ENCODE measurements at places on chromosomes 3 and 15. TPM values are rescaled to one million over a fixed set of nuclear protein-coding genes. Genes with fewer than 3 reads are reported as not detected.

DNA sequence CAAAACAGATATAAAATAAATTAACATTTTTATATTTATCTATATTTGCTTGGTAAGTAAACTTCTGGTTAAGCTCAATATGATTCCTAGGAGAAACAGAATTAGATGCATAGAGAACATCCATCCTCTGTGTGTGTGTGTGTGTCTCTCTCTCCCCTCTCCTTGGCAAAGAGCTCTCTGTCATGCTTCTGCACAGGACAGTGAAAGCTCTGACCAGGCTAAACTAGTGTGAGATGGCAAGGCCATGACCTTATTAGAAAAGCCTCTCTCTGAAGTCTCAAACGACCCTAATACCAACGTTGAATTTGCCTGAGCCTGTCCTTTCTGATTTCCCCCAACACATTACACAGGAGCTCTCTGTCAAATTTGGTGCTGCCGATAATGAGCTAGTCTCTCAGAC lies 746.0 kb downstream of the VGLL3 start:
- no peak for DNase-seq

- peak; percentile 56 for DNase-seq
Observed at GRCh38 chr3:157606011-157606851, 103.0 kb upstream of the VEPH1 start.

GRCh38 chr15:36970522-36970921 lies 129.8 kb downstream of the MEIS2 start:
- no peak for DNase-seq

DNA sequence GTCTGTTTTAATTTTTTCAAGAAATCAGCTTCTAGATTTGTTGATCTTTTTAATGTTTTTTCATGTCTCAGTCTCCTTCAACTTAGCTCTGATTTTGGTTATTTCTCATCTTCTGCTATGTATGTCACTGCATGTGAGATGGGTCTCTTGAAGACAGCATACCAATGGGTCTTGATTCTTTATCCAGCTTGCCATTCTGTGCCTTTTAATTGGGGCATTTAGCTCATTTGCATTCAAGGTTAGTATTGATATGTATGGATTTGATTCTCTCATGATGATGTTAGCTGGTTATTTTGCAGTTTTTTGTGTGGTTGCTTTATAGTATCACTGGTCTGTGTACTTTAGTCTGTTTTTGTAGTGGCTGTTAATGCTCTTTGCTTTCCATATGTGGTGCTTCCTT lies 39.4 kb downstream of the CEP63 start:
- no peak for DNase-seq

DNA sequence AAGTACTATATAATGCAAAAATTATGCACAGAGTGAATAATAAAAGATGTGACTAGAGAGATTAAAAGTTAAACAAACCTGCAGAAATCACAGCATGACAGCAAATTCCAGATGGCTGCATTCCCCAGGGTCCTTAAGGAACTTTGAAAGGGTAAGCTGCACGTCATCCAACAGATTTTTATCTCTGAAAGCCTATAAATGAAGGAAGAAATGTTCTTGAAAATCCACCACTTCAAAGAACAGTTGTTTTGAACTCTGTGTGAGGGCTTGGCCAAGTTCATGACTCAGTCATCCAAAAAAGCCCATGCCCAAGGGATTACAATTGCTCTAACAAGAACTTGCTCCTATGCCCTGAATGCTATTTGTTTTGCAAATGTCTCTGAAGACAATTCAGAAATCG lies 603.6 kb downstream of the PLOD2 start:
- no peak for DNase-seq

- no peak for DNase-seq
Observed at GRCh38 chr15:97881346-97881965, 79.0 kb upstream of the ARRDC4 start.

DNA sequence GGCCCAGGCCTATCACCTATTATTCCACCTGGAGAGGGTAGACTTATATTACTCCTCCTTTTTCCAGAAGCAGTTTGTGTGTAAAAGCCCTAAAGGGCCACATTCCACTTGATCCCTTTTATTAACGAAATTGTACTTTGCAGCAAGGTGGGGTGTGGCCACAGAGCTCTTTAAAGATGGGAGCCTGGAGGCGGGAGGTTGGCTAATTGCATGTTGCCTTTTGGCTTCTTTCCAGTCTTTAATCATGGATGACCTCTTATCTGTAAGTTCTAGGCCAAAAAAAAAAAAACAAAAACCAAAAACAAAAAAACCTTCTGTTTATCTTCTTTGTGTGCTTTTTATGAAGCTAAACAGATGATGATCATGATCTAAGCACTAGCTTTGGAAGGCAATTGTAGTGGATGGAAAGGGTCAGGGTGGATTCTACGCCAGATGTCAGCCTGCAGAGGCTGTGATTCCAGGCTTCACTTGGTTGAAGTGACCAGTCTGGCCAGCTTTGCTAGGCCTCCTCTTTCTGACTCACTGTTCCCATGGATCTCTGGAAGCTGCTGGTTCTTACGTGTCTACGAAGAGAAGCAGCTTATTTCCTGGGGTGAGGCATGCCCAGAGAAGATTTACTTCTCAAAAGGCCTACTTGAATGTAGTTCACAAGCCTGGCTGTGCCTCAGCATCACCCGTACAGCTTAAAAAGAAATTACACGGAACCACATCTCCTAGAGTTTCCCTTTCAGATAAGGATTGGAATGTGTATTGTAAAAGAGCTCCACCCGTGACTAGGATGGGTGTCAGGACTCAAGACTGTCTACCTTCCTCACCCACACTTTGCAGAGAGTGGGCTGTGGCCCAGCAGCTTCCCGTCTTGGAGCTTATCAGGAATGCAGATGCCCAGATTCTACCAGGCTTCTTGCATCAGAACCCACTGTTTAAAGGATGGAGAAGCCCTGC lies 330.9 kb upstream of the C2CD4B start:
- DNase-seq = no peak

- no peak for DNase-seq
Observed at GRCh38 chr3:55891106-55891505, 404.0 kb upstream of the WNT5A start.

GRCh38 chr3:161101609-161102008 lies 3.5 kb downstream of the B3GALNT1 start:
- no peak for DNase-seq

DNA sequence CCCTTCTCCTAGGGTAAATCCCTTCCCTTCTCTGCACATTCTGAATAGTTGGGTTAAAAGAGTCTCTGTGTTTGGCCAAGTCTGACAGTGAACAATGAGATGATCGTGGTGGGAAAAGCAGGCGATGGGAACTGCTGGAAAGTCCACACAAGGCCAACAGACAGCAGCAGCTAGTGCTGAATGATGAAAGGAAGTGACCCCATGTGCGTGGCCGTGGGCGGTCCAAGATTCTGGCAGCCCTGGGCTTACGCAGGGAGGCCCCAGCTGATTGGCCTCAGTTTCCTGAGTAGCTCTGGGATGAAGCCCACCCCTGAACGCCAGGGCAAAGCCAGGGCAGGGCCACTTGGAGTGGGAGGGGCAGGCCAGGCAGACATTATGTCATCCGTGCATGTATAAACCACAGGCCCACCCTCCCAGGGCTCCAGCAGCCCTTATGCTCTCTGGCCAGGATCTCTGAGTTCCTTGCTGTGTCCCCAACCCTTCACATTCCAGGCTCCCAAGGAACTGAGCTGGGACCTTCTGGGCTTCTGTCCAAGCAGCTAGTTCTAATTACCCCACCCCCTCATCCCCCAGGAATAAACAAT lies 57.8 kb downstream of the CDC25A start:
- peak; percentile 52 for DNase-seq

- DNase-seq = no peak
Observed at GRCh38 chr15:94265982-94266381, 34.6 kb downstream of the MCTP2 start.

GRCh38 chr3:106185949-106186348 lies 317.1 kb upstream of the CBLB start:
- DNase-seq = no peak

DNA sequence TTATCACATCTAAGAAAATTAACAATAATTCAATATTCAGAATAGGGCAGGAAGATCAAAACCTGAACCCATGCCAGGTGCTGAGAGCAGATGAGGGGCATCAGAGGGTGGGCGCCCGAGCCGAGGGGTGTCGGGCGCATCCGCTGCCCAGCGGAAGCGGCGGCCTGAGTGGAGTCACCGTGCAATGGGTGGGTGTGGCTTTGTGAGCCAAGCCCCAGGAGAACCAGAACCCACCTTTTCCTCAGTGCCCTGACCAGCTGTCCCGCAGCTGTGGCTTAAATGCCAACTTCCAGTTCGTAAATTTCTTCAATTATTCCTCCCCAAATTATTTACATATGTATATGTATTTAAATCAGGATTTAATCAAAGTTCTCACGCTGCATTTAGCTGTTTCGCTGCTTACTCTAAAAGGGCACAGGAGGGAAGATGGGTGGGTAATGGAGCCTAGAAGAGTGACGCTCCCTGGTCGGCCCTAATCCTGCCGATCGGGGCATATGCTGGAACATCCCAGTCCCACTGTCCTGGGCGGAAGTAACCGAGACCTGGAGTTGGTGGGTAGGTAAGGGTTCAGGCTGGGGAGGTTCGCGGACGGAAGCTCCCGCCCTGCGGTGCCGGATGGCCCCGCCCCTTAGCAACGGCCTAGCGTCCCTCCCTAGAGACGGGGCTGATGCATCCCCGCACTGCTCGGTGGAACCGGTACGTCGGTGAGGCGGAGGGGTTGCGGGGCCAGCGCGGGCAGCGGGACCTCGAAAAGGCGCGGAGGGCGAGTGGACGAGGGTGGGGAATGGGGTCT lies 1.3 kb downstream of the DNAH1 start:
- peak; percentile 69 for DNase-seq

DNA sequence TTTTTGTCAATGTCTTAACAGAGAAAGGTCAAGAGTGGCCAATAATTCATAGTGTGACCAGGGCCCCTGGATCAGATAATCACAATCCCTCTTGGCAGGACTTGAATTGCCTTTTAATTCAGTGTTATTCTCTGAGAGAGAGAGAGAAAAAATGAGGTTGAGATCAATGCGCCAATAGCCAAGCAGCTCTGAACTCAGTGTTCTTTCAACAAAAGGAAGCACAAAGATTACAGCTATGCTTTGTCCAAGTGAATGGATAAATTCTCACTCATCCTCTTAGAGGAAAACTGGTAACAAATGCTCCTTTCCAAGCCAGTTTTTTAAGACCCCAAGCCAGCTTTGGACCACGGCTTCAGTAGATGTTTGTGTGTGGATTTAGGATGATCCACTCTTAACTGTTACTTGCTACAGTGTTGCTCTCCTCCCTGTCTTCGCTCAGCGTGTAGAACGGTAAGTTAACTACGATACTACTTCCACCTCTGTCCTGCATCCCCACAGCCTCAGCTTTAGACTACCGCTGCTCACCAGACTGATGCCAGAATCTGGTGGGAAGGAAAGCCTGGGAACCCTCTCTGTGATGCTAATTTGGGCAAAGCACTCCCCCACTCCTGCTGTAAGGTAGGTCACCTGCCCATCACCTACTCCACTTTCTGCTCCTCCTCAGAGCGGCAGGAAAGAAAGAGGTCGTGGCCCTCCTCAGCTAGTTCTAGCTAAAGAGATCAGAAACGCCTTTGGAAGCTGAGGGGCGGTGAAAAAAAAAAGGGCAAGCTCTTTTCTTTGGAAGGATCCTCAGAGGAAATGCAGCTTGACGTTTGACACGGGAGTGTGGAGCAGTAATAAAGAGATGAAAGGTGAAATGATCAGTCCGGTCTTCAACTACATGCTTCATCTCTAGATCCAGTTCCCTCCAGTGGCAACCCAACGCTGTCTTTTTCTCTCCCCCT lies 46.8 kb upstream of the LPP start:
- DNase-seq = no peak

GRCh38 chr3:8443829-8444791 lies 57.5 kb upstream of the LMCD1 start:
- peak; percentile 94 for DNase-seq

- no peak for DNase-seq
Observed at GRCh38 chr3:82791241-82791640, 1029.8 kb upstream of the GBE1 start.

DNA sequence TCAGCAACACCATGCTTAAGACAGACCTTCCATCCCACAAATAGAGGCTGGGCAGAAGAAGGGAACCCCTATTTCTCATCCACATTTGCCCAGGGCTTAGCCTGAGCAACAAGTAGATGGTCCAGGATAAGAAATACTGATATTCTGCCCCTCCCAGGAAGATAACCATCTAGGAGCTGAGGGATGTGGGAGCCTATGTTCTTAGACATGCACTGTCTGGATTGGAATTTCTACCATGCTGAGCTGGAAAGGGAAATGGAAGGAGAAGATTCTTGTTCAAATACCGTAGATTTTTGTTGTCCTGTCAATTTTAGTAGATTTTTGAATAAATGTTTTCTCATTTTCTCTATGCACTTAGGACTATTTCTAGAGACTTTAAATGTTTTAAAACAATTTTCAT lies 450.7 kb upstream of the SEMA6D start:
- DNase-seq = no peak

- DNase-seq = no peak
Observed at GRCh38 chr3:169686266-169686665, 22.8 kb upstream of the MECOM start.

DNA sequence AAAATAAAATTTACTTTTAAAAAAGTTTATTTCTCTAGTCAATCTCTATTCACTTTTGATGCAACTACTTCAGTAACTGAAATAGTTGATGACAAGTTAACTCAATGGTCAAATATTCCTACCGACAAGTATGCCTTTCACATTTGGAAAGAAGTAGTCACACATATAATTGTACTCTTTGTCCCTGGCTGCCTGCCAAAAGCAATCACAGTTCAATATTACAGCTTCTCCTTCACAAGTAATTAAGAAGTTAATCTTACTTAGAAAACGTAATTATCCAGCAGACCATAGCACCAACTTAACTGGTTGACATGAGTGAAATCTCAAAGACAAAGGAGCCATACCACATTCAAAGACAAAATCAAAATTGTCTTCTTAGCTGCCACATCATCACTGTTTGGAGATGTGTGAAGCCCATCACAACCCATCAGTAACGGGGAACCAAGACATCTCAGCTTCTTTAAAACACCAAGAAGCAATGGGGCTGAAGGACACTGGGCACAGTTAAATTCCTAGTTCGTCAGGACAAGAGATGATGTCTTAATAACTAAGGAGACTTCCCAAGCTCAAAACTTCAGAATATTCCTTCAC lies 86.1 kb downstream of the PLCH1 start:
- no peak for DNase-seq

The GOLGA8S gene
- total RNA-seq = not detected

The CACNA2D3 gene
- total RNA-seq = 2.3 TPM

The RAD54L2 gene
- 28.5 TPM for total RNA-seq

The CAMK2N2 gene
- not detected for total RNA-seq

The C3orf85 gene
- not detected for total RNA-seq

The NPAP1 gene
- not detected for total RNA-seq

The TIGIT gene
- 0.33 TPM for total RNA-seq

The MB21D2 gene
- 6.2 TPM for total RNA-seq
